WERI-Rb-1 (cell line): ENCODE measurements at places on chromosomes 7 and 10.

- DNase-seq = peak; percentile 85
These were observed 2.0 kb downstream of the FBXL15 start for GRCh38 chr10:102422545-102423129.

- no peak for DNase-seq
These were observed 17.3 kb upstream of the SAMD9L start for GRCh38 chr7:93165447-93165846.

DNA sequence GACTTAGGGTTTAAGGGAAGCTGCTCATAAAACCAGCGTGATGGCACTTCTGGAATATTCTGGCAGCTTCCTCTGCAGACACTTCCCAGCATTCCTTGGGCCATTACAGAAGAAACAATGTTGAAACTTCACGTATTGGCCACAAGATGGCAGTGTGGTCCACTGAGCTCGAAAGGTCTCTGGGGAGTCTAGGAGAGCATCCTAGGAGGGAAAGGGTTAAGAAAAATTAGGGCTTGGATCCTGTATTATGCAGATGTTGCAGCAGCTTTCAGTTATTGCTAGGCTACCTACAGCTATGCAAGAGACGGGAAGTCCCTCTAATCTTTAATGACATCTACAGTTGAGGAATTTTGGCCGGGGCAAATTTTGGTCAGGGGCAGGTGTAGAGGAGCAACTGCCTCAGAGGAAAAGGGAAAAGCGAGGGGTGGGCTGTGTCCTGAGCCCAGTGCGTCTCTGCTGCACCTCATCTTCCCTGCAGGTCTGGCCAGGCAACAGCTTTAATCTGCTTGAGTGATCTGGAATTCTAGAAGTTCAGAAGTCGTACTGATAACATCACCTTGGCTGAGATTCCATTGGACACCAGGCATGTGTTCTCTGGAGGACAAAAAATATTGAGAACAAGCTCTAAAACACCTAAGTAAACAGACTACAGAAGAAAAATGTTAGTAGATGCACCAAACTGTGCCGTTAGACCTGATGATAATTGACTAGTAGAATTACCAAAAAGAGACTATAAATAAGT is 220.8 kb upstream of the PRSS58 start:
- DNase-seq = peak; percentile 41

GRCh38 chr10:97640868-97641811 is 669 bp downstream of the PI4K2A start:
- peak; percentile 20 for DNase-seq

DNA sequence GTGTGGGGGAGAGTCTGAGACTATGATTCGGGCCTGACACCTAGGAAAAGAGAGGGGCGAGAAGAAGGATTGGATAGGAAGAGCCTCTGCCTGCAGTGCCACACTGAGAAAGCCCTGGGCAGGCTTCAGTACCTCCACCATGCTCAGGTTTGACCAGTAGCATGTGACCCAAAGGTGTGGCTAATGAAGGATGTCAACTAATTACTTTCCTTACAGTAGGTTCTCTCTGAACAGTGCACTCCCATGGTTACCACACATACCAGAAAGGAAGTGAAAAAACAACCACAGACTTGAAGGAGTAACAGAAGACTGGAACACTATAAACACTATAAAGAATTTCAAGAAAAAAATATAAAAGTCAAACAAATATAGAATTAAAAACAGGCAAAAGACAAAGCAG is 46.2 kb downstream of the SEM1 start:
- no peak for DNase-seq

DNA sequence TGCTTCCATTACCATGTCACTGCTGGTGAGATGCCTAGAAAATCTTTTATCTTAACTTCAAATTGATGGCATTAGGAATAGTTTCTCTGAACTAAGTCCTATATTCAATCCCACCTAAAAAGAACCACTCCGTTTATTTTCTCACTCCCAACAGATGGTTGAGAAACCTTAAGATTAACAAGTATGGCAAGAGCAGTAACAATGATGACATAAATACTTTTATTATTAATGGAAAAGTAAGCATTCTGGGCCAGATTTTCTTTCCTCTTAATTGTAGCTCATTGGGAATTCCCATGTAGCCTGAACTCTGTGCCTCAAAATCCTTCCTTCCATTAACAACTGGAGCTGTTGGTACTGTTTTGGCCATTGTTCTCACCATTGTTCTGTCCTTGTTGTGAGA is 21.1 kb upstream of the FAM13C start:
- no peak for DNase-seq

DNA sequence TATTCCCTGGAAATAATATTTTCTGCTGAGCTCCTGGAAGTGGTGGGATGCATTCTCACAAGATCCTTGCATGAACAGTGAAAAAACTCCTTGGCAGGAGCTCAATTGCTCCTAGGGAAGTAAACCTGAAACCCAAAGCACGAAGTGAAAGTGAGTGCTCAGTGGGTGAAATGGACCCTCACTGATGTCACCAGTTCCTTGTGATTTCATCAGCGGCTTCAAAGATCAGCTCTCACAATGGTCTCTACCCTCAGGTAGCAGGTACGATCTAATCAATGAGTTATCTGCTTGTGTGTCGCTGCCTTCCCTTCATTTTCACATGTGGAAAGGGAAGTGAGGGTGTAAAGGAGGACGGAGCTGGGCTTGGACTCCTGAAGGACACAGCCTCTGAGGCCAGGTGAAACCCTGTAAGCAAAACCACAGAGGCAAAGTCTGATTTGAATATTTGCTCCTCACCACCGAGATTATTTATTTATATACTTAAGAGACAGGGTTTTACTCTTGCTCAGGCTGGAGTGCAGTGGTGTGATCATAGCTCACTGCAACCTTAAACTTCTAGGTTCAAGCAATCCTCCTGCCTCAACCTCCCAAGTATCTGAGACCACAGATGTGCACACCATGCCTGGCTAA is 255.4 kb upstream of the LYZL1 start:
- DNase-seq = no peak

DNA sequence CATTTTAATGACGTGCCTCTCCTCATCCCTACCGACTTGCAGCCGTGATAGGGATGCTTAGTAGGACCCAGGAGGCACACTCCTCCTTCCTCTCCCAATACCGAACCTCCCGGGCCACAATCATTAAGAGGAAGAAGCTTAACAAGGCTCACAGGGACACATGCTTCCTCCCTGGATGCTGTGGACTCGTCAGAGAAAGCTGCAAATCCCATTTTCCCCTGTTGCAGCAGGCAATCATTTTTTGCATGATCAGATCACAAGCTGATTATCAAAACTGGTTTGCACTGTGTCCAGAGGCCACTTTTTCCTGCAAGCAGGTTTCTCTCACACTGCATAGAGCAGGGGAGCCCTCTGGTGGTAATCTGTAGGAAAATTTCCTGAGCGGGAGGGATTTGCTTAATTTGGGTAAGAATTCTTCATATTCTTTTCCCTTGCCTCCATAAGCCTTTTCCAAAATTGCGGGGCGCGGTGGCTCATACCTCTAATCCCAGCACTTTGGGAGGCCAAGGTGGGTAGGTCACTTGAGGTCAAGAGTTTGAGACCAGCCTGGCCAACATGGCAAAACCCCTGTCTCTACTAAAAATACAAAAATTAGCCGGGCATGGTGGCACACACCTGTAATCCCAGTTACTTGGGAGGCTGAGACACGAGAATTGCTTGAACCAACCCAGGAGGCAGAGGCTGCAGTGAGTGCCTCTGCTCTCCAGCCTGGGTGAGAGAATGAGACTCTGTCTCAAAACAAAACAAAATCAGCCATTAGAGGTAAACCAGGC is 16.1 kb upstream of the LAMB4 start:
- DNase-seq = peak; percentile 79

- DNase-seq = no peak
These were observed 18.3 kb upstream of the RPEL1 start for GRCh38 chr10:103227416-103227815.
